RPMI7951 (cell line): ENCODE measurements at places on chromosomes 6 and 20. TPM values are rescaled to one million over a fixed set of nuclear protein-coding genes. Genes with fewer than 3 reads are reported as not detected.

Gene LRFN2
- not detected in 2 replicates for total RNA-seq

Gene RBPJL
- total RNA-seq, result not detected in 2 replicates

Gene ITPR3
- 24.4 and 27.9 TPM in 2 replicates for total RNA-seq

Gene RAB44
- total RNA-seq, result not detected in 2 replicates

Gene MEI4
- not detected in 2 replicates for total RNA-seq

Gene DNAH8
- total RNA-seq, result under 0.01 TPM in 1 of 2 replicates, not detected in the other

DNA sequence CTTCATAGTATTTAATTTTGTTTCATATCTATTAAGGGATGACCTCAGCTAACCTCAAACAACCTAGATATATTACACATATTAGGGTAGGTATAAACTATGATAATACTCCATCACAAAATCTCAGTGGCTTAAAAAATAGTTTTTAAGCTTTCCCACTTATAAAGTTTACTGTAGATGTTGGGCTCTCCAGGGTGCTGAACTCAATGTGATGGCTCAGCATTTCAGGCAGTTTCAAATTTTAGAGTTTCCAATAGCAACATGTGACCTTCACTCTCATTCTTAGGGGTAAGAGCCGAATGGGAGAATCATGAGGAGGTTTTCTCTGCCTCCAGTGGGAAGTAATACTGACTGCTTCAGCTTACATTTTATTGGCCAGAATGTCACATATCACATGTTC lies 357.3 kb downstream of the MEI4 start:
- DNase-seq, result no peak

DNA sequence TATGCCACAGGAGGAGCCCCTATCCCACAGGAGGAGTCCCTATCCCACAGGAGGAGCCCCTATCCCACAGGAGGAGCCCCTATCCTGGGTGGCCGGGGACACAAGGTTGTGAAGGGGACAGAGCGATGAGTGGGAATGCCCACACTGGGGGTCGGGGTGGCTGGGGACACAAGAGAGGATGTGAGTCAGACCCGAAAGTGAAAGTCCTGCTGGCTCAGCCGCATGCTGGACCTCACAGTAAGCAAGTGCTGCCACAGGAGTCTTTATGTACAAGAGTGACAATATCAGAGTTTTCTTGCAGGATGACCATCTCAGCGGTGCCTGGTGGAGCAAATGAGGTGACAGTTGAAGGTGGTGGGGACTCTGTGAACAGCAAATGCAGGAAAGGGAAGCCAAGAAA lies 93.7 kb downstream of the PSMB1 start:
- peak; percentile 82 for DNase-seq

GRCh38 chr20:63275825-63276224 lies 3.2 kb downstream of the ARFGAP1 start:
- no peak for DNase-seq

- no peak for DNase-seq
Observed at GRCh38 chr20:37755665-37756064, 61.8 kb downstream of the CTNNBL1 start.

DNA sequence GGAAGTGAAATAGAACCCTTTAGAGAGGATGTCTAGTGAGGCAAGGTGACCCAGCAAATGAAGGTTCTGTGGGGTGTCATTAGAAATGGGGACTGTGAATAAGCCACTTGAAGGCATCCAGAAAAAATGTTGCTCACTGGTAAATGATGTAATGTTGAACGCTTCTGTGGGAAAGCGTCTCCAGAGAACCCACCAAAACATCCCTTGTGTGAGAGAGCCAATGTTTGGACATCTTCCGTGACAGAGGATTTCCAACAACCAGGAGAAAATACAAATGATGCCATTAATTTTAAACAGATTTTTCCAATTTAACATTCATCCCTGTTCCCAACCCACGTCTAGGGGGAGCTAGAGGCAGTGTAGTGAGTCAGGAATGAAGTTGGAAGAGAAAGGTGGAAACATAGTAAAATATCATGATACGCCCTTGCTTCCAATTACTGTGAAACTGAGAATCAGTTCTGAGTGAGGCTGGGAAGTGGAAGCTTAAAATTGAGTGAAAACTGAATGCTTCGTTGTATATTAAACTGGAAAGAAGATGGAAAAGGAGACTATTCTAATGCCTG lies 584.2 kb downstream of the CD109 start:
- DNase-seq, result no peak

DNA sequence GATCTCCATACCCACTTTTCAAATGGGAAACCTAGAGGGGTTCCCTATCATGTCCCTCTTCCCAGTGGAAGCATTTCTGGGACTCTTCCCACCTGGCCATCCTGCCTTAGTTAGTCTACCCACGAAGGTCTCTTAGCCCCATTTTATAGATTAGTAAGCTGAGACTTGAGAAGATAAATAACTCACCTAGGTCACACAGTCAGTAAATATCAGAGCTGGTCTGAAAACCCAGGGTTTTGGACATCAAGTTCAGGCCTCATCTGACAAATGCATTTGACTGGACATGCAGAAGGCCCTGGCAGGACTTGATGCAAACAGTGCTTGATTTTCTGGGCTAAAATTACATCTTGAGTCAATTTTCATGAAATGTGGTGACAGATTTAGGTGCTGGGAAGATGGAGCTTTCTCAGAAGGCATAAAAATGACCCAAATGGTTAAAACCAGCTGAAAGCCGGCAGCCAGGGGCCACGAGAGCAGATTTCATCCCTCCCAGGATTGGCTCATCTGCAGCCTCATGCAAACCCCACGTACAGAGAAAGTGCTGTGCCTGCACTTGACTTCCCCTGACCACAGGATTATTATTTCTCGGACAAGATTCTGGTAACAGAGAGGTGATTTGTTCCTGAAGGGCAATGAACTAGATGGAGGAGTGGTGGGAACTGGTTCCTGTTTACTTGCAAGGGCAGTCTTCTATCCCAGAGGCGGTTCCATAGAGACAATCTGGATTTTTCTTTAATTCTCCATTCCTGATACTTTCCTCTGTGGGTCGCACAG lies 23.1 kb downstream of the CPNE5 start:
- peak; percentile 6 for DNase-seq

DNA sequence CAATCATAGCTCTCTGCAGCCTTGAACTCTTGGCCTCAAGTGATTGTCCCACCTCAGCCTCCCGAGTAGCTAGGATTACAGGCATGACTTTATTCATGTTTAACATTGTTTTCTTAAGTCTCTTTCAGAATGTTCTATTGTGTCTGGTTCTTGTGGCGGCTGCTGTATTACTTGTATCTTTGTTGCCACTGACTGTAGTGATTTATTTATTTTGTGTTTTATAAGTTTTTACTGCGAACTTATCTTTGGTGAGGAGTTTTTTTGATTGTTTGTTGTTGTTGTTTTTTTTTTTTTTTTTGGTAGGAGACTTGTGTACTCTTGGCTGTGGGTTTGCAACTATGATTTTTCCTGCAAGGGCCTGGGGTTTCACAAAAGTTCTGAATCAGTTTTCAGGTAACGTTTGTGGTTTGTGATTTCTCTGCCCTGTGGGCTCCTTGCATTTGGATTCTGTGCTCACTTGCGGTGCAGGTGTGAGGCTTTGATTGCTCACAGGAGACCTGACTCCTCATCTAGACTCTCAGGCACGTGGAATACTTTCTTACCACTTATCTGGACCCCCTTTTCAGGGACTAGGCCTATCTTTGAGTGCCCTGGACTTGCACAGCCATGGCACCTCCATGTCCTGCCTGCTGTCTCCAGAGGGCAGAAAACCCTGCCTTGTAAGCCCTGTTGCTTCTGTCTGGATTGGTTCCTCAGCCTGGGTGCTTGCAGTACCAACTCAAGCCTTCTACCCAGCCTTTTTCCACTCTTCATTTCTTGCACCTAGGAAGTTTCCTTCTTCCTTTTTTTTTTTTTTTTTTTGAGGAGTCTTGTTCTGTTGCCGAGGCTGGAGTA lies 25.2 kb downstream of the KIF25 start:
- DNase-seq, result no peak

- no peak for DNase-seq
Observed at GRCh38 chr6:167698540-167698939, 128.2 kb upstream of the AFDN start.

- no peak for DNase-seq
Observed at GRCh38 chr20:14522595-14522994, 185.2 kb upstream of the FLRT3 start.

GRCh38 chr20:43900496-43900895 lies 14.2 kb upstream of the TOX2 start:
- DNase-seq, result no peak

- peak; percentile 47 for DNase-seq
Observed at GRCh38 chr20:50916257-50916656, 15.0 kb downstream of the ADNP start.

GRCh38 chr6:168988801-168989200 lies 264.8 kb downstream of the THBS2 start:
- DNase-seq, result no peak
